ENCODE measurements at places on chromosomes 1 and 21.

GRCh38 chr1:174398246-174398645 is 49.5 kb upstream of the GPR52 start:
- no peak for DNase-seq

DNA sequence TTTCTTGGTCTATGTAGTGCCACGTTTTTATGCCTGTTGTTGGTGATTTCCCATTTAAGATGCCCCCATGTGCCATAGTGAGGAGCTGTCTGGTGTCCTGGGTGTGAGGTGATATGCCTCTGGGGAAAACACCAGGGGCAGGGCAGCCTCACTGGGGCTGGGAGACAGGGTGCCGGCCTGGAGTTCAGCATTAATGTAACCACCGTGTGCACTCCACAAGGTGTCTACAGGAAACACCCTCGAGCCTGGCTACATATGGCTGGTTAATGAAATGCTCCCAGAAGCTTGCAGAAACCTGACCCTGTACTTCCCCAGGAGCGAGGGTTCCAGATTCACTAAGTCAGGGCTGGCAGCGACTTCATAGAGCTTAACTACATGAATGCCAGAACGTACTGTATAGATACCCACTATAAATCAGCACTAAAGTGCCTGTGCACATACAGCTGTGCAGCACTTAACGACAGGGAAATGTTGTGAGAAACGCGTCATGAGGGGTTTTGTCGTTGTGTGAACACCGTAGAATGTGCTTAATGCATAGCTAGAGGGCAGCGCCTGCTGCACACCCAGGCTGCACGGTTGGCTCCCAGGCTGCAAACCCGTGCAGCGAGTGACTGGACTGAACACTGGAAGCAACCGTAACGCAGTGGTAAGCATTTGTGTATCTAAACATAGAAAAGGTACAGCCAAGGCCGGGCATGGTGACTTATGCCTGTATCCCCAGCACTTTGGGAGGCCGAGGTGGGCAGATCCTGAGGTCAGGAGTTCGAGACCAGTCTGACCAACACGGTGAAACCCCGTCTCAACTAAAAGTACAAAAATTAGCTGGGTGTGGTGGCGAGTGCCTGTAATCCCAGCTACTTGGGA is 10.4 kb downstream of the TFF2 start:
- no peak for DNase-seq

DNA sequence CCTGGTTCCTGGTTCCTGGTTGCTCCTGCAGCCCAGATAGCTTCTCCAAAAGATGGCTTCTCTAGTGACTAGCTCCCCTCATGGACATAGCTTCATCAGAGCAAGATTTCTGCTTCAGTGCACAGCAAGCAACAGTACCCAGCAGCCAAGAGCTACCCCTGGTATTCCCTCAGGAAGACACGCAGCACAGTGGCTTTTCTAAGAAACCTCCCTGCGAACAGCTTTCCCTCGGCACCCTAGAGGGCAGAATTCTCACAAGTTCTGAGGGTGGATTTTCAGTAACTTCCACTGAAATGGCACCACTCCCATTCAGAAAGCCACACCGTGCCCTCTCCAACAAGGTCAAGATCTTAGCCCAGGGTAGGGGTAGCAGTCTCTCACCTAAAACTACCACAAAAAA is 128.2 kb downstream of the EIF4G3 start:
- DNase-seq, result no peak

GRCh38 chr1:230919207-230919606 is 50.9 kb upstream of the C1orf198 start:
- DNase-seq, result no peak
